ENCODE measurements at places on chromosomes 16 and 17.

DNA sequence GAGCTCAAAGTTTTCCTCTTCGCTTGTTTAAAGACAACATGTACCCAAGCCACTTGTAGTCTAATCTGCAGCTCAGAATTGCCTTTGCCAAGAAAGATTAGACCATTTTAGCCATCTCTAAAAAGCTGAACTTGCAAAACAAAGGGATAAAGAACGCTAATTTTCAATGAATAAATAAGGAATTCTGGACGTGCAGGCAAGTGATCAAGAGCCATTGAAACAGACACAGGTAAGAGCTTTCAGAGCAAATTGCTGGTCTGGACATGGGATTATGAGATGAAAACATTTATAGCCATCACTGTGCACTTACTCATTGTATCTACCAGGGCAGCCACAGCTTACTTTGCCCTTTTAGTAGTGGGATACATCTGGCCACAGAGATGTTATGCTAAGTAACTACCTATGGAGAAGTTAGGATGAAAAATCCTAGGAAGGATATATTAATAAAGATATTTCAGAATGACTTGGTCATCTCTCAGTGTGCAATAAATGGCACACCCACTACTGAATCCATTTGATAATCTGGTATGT is 44.4 kb downstream of the RND2 start:
- DNase-seq = no peak

DNA sequence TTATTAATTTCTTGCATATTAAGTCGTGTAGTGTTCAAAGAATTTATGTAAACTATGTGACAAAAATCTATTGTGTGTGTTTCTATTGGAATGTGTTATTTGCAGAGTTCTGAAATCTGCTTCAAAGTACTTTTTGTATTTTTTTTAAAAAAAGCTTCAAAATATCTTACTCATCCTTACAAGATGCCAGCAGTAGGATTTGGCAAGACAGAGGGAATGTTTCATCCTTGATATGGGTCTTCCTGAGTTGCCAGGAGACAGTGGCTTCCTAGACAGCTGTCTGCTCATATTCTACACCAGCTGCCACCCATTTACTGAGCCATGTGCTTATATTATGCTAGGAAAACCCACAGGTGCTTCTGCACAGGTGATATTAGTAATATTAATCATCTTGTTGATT is 36.4 kb downstream of the EFCAB5 start:
- peak; percentile 4 for DNase-seq

GRCh38 chr16:23434380-23434779 is 18.6 kb downstream of the COG7 start:
- DNase-seq = peak; percentile 49

- DNase-seq = peak; percentile 29
Measured at GRCh38 chr16:17412221-17412620, 58.5 kb downstream of the XYLT1 start.

DNA sequence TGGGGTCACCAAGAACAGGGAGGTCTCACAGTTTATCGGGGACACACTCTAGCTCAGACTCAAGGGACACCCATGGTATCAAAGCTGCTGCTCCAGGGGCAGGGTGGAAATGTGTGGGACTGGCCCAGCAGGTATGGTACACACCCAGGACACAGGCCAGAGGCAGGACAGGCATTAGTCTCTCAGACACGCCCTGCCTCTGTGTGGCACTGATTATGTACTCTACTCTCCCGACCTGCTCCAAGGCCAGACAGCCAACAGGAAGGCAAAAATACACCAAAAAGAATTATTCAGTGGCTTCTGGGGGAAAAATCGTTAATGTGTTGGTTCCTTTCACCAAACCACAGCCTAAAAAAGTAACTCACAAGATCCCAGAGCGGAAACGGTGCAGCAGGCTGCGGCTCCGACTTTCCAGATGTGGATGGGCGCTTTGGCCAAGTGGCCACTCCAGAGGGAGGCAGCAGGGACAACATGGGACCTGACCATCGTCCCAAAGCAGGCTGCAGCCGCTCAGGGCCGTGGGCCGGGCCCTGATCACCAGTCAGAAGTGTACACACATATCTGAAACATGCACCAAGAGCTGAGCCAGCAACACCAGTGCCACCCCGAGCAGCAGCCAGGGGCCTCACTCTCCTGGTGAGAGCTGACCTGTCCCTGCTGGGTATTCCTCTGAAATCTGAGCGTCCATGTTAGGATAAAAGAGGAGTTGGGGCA is 1.0 kb upstream of the SIRT7 start:
- DNase-seq = no peak

GRCh38 chr16:19607616-19608280 is 52.2 kb downstream of the VPS35L start:
- peak; percentile 66 for DNase-seq

DNA sequence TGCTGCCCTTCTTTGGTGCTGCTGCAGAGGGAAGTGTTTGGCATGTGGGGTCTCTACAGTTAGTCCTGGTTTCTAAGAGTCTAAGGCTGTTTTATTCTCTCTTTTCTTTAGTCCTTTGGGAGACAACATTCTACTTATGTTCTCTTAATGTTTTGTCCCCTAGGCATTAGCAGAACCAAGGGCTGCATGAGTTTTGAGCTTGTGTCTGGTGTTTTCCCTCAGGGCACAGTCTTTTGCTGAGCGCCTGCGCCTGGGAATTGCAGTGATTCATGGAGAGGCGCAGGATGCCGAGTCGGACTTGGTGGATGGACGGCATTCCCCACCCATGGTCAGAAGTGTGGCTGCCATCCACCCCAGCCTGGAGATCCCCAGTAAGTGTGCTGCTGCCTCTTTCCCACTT is 41.1 kb upstream of the SLC5A10 start:
- no peak for DNase-seq

DNA sequence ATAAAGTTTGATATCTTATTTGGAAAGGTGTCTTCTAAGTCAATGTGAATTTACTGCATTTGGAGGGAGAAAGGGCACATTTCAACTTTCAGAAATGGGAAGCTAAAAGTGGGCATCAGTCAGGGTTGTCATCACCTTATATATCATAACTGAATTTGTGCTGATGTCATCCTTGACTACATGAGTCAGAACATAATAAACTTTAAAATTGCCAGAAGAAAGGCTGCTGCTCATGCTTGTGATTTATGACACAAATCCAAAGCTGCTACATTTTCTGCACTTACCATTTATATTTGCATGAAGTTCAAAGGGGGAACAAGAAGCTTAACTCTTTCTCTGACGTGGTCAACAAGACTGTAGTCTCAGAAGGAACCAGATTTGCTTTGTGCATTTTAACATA is 196.6 kb downstream of the UTP18 start:
- DNase-seq = no peak

- DNase-seq = no peak
Measured at GRCh38 chr17:61404913-61405685, 5.5 kb downstream of the TBX2 start.

- no peak for DNase-seq
Measured at GRCh38 chr16:3592559-3592958, 15.4 kb upstream of the NLRC3 start.

DNA sequence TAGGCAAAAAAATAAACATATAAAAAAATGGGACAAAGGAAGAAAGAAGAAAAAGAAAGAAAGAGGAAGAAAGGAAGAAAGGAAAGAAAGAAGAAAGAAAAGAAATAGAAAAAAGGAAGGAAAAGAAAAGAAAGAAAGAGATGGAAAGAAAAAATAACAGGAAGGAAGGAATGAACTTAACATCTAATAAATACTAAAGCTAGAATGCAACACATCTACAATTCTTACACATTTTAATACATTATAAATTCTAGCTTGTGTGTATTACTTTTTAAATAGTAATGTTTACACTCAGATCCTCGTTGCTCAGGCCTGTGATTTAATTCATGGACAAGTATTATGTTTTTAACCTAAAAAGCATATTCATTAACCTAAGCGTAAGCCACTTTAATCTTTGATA is 703.0 kb upstream of the KIF2B start:
- DNase-seq = no peak

- no peak for DNase-seq
Measured at GRCh38 chr17:59154721-59155438, at the start of gene SKA2. Gene SKA2 (minus strand): TSS chr17:59155186. CDS start chr17:59155163, 23 bp downstream.

GRCh38 chr16:65816556-65816955 is 549.9 kb upstream of the CDH5 start:
- no peak for DNase-seq

DNA sequence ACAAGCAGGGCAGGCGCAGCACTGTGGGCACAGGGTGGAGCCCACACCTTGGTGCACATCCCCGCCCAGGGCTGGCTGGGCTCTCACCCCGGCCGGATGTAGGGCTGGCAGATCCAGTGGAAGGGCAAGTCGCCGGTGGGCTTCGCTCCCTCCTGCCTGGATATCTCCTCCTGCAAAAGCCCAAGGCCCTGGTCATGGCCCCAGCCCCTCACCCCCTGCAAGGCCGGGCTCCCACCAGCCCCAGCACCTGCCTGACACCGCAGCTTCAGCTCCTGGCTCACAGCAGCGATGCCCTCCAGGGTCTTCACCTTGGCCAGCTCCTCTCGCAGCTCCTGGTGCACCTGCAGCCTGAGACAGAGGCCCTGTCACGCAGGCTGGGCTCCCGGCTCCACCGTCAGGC is 5.0 kb downstream of the DUS1L start:
- DNase-seq = no peak

GRCh38 chr17:45279898-45280297 is 18.0 kb upstream of the SPATA32 start:
- DNase-seq = no peak

- DNase-seq = no peak
Measured at GRCh38 chr17:59149841-59150511, 5.0 kb downstream of the SKA2 start.

DNA sequence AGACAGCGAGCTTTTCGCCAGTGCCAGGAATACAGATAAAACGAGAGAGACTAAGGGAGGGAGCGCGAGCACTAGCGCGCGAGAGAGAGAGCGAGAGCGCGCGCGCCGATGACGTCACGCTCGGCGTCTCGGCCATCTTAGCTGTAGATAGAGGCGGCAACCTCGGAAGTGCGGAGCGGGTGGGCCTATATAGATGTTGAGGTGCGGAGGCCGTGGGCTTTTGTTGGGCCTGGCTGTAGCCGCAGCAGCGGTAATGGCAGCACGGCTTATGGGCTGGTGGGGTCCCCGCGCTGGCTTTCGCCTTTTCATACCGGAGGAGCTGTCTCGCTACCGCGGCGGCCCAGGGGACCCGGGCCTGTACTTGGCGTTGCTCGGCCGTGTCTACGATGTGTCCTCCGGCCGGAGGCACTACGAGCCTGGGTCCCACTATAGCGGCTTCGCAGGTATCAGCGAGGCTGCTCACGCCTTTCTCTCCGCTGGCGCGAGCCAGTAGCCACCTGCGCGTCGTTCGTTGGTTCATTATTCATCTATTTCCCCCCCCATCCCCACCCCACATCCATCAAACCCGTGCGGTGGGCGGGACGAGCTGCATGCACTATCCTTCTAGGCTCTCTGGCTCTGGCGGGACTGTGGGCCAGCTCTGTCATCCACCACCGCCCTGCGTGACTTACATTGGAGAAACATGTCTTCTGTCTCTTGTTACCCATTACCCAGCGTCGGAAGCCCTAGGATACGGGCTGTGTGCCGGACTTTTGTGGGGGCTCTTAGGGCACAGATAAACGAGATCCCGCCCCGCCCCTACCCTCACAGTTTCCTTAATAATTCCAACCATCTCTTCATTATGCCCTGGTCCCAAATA is 795 bp downstream of the CYB5D2 start:
- peak; percentile 79 for DNase-seq

GRCh38 chr17:39022924-39023323 is 55.7 kb upstream of the FBXO47 start:
- DNase-seq = no peak
